ENCODE measurements at places on chromosomes 1 and 21.

DNA sequence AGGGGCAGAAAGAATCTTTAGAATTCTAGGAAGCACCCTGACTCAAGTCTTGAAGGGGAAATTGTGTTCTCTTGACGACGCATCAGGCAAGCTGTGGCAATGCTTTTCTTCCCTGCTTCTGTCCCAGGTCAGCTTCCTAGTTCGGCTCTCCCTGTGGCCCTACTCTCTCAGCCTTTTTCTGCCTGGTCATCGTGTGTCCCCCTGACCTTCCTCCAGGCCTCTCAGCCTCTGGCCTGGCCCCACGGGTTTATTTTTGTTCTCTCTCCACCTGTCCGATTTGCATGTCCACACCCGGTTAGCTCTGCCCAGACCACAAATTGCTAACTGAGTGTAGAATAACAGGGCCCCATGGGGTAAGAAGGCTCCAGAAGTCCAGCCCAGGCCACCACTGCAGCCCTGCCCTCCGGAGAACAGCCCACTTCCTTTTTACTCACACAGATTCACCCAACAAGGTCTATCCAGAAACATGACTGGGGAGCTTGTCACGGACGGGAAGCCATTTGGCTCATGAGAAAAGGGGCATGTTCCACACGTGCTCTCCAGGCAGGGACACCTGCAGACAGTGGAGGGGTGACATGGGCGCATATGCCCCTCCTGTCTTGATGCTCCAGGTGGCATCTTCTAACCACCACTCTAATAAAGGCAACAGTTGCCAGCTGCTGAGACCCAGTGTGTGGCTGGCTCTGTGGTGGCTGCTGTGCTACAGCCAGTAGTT lies 9.8 kb downstream of the KCNN3 start:
- DNase-seq: no peak

- peak; percentile 32 for DNase-seq
Observed at GRCh38 chr1:202553560-202554038, 156.7 kb downstream of the SYT2 start.

GRCh38 chr1:110616587-110616986 lies 10.4 kb upstream of the KCNA2 start:
- peak; percentile 52 for DNase-seq

GRCh38 chr1:5481889-5482288 lies 510.3 kb downstream of the NPHP4 start:
- DNase-seq: no peak

- DNase-seq: no peak
Observed at GRCh38 chr1:8665833-8666232, 151.6 kb downstream of the RERE start.

DNA sequence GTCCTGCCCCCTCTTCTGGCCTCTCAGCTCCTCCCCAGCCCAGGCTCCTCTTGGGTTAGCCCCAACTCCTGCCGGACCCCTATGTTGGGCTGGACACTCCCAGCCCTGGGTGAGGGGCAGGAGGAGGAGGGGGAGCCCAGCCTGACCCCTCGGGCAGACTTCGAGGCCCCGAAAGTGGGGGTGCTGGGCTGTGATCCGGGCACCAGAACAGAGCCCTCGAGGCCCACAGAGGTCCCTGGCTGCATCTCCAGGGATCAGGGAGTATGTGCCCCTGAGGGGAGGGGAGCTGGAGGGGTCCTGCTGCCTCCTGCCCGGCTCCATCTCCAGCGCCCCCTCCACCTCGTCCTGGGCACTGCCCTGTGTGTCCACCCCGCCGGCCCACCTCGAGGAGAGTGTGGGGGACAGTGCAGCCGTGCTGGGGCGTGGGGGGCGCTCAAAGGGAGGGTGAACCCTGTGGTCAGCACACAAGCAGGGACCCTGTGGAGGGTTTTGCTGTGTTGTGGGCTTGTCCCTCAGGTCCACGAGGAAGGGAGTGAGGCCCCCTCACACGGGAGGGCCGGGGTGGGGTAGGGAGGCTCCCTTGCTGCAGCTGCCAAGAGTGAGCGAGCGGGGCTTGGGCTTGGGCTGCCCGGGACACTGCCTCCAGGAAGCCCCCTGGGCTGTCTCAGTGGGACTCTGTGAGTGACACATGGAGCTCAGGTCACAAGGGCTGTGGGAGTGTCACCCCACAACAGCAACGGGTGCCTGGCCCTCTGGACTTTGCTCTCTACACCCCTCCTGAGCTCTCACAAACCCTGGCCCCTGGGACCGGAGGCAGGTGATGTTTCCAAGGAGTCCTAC lies 54.4 kb downstream of the COL18A1 start:
- no peak for DNase-seq

- DNase-seq: no peak
Observed at GRCh38 chr1:92747735-92748134, 37.2 kb downstream of the EVI5 start.

GRCh38 chr1:160541622-160542302 lies 18.7 kb upstream of the SLAMF6 start:
- DNase-seq: no peak

- no peak for DNase-seq
Observed at GRCh38 chr1:174788981-174789380, 210.8 kb upstream of the CACYBP start.

DNA sequence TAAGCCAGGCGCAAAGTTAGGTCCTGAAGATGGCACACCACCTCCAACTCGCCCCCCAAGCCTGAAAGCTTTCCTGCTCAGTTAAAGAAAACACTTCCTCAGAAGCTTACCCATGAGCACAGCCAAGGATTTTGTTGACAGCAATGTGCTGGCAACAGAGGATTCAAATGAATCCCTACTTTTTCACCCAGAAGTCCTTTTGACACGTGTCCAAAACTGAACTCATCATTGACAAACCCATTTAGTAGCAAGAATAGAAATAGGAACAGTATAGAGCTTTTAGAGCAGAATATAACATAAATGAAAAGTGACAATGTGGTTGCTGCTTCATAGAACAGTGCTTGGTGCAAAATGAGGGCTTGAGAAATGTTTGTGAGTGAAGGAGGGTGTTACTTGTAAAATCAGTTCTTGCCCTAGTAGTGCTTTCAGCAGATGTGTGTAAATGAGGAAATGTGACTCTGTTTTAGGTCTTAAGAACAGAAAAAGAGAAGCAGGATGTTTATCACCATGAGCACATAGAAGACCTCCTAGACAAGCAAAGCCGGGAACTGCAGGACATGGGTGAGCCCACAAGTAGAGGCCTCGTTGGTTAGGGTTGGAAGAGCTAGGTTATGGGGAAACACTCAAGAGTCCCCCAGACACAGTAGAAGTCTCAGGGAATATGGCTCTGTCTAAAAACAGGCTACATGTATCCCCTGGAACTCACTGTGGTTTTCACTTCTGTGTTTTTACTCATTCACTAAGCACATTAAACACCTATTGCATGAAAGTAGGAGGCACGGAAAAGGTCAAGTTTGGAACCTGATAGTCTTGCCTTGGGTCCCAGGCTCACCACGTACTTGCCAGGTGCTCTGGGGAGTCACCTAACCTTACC lies 48.6 kb upstream of the TMEM125 start:
- DNase-seq: no peak

DNA sequence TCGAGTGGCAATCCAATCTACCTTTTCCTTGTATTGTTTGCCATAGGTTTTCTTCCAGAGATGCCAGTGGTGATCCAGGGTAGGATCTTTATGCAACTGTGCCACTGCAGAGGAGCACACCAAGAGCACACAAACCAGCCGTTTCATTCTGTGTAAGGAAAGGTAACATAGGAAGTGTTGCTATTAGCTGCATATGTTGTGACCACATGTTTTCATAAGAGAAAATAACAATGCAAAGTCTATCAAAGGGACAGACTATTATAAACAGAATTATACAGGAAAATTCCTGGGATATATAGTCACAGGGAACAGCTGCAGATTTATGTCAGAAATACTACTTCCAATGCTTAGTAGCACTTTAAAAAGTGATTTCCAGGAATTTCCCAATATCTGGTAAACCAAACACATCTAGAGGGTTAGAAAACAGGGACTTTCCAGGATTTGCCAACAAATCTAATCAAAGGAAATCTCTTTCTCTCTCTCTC lies 919 bp downstream of the CTSS start:
- DNase-seq: no peak

- no peak for DNase-seq
Observed at GRCh38 chr1:39294531-39294930, 90.0 kb downstream of the MACF1 start.

GRCh38 chr1:109078317-109078716 lies 2.5 kb upstream of the TAF13 start:
- DNase-seq: no peak

- no peak for DNase-seq
Observed at GRCh38 chr1:71351438-71351837, 270.6 kb upstream of the ZRANB2 start.

- DNase-seq: no peak
Observed at GRCh38 chr1:207901041-207901653, 9.8 kb downstream of the CD34 start.

- DNase-seq: no peak
Observed at GRCh38 chr1:231990388-231990787, 363.8 kb downstream of the DISC1 start.

GRCh38 chr21:34582506-34583150 lies 32.3 kb downstream of the RCAN1 start:
- no peak for DNase-seq

GRCh38 chr1:60668585-60668984 lies 413.8 kb upstream of the NFIA start:
- DNase-seq: no peak

DNA sequence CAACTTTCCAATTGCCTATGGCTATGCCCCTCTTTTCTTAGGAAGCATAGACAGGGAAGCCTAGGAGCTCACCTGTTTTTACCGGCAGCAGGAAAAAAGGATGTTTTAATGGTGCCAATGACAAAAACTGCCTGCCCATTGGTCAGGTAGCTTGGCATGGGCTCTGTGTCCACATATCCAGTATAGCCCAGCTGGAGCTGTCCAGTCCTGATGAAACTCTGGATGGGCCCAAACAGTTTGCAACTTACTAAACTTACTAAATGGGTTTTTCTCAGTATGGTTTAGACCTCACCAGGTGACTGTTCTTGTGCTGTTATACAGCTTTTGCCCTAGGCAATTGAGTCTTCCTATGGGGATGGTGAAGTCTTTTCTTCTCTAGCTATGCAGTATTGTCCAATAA lies 711.2 kb downstream of the AMY1C start:
- no peak for DNase-seq

DNA sequence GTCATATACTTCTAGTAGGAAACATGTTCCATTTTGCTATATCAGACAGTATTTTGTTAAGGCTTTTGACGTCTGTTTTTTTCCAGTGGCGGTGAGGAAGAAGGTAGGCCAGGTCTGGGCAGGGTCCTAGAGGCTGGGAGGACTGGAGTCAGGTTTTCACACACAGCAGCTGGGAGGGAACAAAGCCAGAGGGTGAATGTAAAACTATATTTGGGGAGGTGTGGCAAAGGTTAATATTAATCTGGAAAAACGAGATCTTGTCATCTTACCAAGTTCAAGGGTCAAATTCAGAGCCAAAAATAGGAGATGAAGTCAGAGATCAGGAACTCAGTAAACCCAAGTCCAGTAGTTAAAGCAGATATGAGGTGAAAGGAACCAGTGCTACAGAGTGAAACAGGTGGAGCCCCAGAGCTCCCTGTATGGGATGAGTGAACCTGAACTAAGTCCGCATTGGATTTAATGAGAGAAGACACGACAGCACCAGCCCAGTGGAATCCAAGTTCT lies 10.7 kb upstream of the OTUD7B start:
- DNase-seq: peak; percentile 49

GRCh38 chr1:70980361-70980760 lies 67.3 kb downstream of the PTGER3 start:
- no peak for DNase-seq

DNA sequence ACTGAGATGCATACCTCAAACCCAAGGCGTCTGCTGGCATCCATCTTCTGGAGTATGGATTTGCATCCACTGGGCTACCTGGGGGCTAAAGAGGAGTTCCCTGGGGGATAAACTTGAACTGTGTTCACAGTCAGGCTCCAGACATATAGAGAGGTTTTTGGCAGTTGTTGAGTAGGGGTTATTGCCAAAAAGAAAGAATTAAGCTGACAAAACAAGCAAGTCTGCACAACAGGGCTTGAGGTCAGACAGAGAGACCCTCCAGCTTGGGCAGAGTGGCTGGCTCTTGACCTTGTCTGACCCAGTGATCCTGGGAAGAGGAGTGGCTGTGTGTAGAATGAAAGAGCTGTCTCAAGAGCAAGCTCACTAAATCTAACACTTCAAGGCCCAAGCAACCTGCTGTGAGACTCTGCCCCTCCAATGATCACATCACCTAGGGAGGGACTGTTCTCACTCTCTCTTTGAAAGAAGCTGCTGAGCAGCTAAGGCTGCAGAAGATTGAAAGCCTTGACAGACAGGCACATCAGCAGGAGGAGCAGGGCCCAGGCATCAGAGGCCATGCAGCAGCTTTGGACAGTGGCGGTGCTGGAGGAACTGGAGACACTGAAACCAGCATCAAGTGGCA lies 61.5 kb downstream of the SYT2 start:
- DNase-seq: no peak

DNA sequence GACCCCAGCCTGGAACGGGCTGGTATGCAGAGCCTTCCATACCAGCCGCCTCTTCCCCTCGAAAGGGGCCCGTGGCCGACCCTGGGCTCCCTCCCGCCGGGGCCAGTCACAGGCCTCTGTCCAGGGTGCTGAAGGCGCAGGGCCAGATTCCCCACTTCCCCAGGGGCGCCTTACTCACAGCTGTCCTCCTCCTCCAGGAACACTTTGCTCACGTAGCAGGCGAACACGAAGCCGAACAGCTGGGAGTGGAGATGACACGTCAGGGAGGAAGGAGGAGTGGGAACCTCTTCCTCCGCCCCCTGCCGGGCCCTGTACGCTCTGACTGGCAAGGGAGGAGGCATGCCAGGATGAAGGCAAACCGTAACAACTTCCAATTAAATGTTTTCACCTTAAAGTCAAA lies 57.3 kb downstream of the NKAIN1 start:
- DNase-seq: peak; percentile 67

GRCh38 chr1:222247811-222248310 lies 300.0 kb downstream of the HHIPL2 start:
- DNase-seq: no peak

DNA sequence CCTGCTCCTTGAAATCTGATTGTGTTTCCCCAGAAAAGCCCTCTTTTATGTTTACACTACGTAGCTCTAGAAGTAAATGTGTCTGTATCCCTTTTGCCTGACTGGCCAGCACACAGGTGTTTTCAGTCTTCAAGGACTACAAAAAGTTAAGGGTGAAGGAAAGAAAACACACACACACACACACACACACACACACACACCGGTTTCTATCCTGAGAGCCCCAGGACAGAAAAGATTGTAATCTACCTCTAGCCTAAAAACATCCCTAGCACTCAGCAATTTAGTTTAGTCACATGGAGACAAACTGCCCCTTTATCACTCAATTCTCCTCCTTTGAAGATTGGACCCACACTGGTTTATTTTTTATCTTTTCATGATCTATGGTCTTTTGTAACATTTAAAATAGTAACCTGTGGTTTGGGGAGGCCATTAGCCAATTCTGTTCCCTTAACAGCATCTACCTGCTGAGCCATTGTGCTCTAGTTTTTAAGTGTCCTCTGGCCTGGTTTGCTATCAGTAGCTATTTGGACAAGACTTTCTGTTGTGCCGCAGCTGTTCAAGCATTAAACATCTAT lies 15.8 kb upstream of the TRIM45 start:
- no peak for DNase-seq

GRCh38 chr21:45004059-45004422 lies 64.2 kb downstream of the SLX9 start:
- no peak for DNase-seq

Measured in mucosa of gallbladder (tissue), 1 donor.